Foreskin fibroblast (primary cell): ENCODE measurements at places on chromosomes 12 and 14.

- DNase-seq = peak; percentile 25
Observed at GRCh38 chr12:106527356-106527755, 55.4 kb upstream of the RFX4 start.

DNA sequence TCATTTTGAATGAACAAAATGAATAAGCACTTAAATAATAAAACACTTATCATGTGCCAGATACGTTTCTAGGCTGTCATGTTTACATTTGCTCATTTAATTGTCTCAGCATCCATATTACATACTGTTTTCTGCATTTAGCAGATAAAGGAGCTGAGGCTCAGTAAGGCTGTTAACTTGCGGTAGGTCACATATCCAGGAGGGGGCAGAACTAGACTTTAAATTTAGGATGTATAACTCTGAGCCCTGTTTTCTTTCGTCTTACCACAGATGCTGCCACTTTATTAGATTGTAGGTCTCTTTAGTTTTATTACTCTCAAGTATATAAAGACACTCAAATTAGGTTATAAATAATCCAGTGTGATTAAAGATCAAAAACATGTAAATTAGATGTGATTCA lies 17.7 kb downstream of the IRAK4 start:
- DNase-seq = no peak

GRCh38 chr14:76647697-76648298 lies 113.5 kb upstream of the VASH1 start:
- peak; percentile 25 for DNase-seq

GRCh38 chr12:77054851-77055250 lies 10.5 kb downstream of the E2F7 start:
- no peak for DNase-seq

DNA sequence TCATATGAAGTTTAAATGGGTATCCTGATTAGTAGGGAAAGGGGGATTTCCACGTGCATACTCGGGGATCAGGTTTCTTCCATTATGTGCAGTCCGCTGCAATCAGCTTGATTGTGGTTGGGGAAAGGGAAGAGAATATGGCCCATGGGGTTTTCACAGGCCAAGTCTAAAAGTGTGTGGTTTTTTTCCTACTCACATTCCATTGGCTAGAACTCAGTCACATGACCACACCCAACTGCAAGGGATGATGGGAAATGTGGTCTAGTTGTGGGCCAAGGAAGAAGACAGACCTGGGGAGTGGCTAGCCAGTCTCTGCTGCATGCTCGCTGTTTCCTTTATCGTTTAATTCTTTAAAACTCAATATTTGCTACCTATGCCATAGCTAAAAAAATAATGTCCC lies 105.1 kb downstream of the PRIMA1 start:
- DNase-seq = no peak

DNA sequence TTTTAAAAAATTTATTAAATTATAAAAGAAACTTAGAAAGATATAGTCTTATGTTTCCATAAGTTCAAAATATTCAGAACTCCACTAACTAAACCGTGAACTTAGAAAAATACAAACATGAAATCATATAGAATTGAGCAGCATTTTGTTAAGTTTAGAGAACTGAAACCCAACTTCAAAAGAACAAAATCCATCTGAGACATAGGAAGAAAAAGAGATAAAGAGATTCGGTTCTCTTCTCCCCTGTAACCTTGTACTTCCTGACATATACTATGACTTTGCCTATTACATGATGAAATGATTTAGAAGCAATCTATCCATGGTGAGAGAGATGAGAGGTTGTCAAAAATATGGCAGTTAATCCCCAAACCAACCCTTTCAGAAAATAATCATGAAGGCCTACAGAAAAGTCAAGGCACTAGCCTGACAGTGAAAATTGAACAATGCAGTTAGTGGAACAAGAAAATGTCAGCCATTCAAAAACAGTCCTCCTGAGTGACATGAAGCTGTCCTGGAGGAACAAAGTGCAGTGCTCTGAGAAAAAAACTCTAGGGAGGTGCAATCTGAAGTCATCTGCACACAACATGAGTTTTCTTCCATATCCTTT lies 44.0 kb downstream of the C12orf50 start:
- DNase-seq = no peak
